ENCODE measurements at places on chromosomes 7 and 10.

GRCh38 chr10:69318106-69318866 lies 40.0 kb downstream of the HK1 start:
- DNase-seq: peak; percentile 70

GRCh38 chr10:113644185-113645120 lies 19.4 kb downstream of the NRAP start:
- no peak for DNase-seq

GRCh38 chr7:96361116-96361857 lies 39.4 kb upstream of the SLC25A13 start:
- DNase-seq: no peak

DNA sequence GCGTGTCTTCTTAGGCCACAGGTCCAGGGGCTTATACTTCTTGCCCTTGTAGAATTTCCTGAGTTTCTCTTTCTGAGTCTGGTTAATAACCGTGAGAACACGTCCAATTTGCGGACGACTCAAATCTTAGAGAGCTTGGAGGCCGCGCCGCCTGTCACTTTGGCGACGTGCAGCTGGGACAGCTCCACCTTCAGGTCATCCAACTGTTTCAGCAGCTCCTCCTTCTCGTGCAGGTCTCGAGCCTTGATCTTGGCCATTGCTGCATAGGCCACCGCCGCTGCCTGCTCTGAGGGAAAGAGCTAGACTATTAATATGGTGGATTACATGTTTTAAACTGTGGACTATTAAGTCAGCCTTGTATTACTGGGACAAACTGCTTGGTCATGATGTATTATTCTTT lies 26.9 kb downstream of the EVX1 start:
- DNase-seq: no peak

DNA sequence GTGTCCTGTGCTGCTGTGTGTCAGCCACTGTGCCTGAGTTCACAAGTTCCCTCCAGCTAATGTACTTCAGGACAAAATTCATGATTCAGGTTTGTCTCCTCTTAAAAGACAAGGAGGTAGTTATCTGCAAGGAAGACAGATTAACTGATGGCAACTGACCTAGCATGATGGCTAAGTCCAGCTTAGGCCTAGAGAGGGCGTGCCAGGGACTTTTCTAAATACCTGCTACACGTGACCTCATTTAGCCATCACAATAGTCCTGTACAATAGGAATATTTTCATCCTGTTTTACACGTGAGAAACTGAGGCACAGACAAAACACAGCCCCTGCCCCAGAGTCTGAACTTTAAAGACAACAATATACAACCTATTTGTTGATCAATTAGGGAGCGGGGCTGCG lies 275.7 kb downstream of the XPNPEP1 start:
- no peak for DNase-seq

GRCh38 chr7:4020086-4020485 lies 662.0 kb upstream of the FOXK1 start:
- DNase-seq: no peak

- no peak for DNase-seq
These were observed 104.1 kb downstream of the LHPP start for GRCh38 chr10:124565565-124566221.

- no peak for DNase-seq
These were observed 19.7 kb downstream of the DOCK1 start for GRCh38 chr10:126924915-126925300.

DNA sequence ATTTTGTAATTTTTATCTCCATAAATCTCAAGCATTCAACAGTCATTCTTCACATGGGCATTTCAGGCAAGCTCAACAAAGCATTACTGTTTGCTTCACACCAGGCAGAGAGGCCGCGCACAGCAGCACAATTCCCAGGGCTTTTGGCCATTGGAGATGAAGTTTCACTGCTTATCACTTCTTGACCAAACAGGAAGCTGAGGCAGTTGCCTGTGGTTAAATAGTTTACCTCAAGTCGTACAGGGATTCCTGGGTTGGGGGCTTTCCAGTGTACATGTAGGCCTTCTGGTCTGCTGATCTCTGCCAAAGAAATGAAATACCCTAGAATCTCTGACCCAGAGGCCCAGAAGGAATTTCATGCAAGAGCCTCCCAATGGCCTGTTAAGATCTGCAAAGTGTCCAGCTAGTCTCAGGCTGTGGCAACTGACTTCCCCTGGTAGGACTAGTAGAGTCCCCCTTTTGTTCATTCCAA lies 11.2 kb upstream of the PRDX3 start:
- no peak for DNase-seq

DNA sequence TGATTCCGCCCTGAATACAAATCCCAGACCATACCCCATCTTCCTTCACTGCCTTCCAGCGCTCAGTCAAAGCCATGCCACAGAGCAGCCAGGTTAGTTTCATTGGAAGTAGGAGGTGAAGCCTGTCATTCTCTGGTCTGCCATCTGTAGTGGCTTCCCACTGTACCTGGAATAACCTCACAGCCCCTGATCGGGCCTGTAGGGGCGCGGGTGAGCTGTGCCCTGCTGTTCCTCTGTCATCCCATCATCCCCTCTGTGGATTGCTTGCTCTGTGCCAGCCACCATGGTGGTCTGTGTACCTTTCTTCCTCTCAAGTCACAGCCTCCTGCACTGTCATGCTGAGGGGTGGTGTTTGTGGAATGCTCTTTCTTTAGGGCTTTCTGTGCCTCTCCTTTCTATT lies 155.1 kb downstream of the ZNF22 start:
- DNase-seq: no peak

Measured in stimulated activated CD8-positive, alpha-beta memory T cell treated with anti-CD3 and anti-CD28 coated beads, Interleukin-4, amount 100 ng/mL, for 4 hours (primary cell).